ENCODE measurements at places on chromosomes 13 and 19. TPM values are rescaled to one million over a fixed set of nuclear protein-coding genes. Genes with fewer than 3 reads are reported as not detected.

Gene N4BP2L1
- total RNA-seq: 8.9 TPM

Gene CYP2A7
- not detected for total RNA-seq

DNA sequence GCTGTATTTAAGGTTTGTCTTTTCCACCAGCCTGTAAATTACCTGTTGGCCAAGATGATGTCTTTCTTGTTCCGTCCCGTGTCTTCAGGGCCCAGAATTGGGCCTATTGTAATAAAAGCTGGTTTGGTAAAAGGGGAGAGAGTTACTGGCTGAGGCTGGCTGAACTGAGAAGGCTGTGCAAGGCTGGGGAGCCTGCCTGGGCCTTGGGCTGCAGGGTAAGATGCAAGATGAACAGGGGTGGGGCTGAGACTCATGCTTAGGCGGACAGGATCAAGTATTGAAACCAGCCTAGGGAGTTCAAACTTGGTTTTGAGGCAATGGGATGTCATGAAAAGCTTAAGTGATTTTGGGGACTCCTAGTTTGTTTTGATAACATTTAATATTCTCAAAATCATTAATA, 142.3 kb downstream of the PCCA start:
- no peak for DNase-seq

GRCh38 chr19:17389957-17390664, 3.9 kb downstream of the CCDC194 start:
- peak; percentile 44 for DNase-seq

DNA sequence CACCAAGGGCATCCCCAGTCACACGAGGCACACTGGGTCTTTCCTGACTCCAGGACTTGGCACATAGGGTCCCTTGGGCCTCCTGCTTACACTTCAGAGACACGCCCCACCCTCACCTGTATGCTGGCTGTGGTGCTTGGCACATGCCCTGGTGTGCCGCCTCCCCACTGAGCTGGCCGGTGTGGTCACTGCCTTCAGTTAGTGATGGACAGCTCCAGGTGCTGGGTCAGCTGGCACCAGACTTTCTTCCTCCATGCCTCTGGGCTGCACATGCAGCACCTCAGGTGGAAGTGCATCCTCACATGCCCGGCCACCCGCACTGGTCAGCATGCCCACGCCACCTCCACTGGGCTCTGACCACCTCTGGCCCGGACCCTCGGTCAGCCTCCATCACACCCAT, 52.9 kb downstream of the KLF2 start:
- DNase-seq: no peak

GRCh38 chr19:41542622-41543021, 33.3 kb upstream of the CEACAM21 start:
- no peak for DNase-seq

GRCh38 chr19:43438291-43439031, 23.8 kb downstream of the TEX101 start:
- peak; percentile 86 for DNase-seq

DNA sequence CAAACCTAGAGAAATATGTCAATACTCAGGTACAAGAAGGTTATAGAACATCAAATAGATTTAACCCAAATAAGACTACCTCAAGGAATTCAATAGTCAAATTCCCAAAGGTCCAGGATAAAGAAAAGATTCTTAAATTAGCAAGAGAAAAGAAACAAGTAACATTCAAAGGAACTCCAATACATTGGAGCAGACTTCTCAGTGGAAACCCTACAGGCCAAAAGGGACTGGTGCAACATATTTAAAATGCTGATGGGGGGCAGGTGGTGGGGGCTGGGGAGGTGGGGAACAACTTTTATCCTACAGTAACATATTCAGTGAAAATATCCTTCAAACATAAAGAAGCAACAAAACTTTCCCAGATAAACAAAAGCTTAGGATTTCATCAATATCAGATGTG, 23.1 kb downstream of the ITGBL1 start:
- no peak for DNase-seq
